ENCODE measurements at places on chromosomes 6 and 20.

- no peak for DNase-seq
Observed at GRCh38 chr6:12010635-12011275, 1.4 kb upstream of the HIVEP1 start.

DNA sequence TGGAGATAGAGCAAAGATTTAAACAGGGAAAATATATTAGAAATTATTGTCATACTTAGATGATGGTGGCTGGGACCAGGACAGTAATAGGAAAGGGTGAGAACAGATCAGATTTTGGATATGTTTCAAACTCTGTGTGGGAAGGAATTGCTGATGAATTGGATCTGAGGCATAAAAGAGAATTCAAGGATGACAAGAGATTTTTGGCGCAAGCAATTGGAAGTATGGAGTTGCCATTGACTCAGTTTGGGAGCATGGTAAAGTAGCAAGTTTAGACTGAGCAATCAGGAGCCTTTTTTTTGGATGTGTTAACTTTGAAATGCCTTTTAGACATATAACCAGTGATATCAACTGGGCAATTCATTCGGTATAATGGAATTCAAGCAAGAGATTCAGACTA, 14.4 kb downstream of the TAB2 start:
- DNase-seq = no peak

GRCh38 chr6:10453596-10453995, 38.7 kb upstream of the TFAP2A start:
- DNase-seq = no peak

DNA sequence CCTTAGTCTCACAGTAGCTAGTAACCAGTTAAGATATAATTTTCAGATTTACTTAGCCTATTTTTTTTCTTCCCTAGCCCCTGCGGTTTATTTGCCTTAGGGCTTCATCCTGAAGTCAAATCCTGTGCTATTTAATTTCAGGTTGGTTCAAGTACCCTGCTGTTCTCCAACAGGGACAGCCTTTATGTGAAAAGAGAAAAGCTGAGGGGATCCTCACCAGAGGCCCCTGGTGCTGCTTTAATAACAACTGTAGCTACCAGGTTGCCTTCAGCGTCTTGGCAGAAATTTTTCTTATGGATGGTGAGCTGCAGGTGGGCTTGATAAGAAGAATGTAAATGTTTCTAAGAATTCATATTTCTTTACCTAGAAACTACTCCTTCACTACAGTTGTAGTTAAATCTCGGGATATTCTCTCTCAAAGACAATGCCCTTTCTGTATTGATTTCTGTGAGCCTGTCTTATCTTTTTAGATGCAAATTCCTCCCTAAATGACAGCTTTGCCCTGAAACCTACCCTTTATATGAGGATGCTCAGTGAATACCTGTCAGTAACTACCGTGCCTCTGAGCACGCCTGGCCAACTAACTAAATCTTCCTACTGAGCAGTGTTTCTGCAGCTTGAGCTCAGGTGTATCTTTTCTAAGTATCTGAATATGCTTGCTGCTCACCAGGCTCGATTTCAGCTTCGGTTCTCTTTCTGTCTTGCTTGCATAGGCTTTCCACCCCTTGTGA, 320.5 kb downstream of the MMUT start:
- no peak for DNase-seq

DNA sequence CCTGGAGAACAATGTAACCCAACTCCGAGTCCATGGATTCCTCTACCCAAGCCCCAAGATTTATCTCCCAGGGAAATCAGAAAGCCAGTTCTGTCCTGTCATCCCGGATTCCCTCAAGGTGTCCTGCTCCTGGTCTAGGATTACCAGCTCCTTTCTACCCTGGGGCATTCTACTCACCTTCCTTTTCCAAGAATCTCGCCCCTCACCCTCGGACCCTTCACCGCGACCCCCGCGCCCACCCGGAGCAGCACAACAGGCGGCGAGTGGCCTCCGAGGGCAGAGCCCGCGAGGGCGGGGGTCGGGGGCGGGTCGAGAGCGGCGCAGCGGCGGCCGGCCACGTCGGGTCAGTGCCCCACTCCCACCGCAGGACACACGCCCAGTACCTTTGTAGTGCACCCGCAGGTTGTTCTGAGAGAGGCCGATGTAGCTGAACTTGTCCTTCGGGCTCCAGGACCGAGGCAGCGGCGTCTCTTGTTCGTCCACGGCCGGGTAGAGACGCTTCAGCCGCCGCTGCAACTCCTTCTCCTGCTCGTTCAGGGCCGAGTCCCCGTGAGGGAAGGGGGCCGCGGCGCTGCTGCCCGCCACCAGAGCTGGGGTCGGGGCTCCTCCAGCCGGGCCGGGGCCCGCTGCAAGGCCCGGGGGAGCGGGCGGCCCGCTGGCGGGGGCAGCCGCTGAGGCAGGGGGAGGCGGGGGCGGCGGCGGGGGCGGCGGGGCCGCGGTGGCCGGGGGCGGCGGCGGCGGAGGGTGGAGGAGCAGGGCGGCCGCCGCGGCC, 897 bp downstream of the RANBP9 start:
- DNase-seq = no peak

- DNase-seq = no peak
Observed at GRCh38 chr6:130148181-130148580, 74.6 kb downstream of the SAMD3 start.

- DNase-seq = no peak
Observed at GRCh38 chr6:43924222-43924702, 154.3 kb downstream of the VEGFA start.

DNA sequence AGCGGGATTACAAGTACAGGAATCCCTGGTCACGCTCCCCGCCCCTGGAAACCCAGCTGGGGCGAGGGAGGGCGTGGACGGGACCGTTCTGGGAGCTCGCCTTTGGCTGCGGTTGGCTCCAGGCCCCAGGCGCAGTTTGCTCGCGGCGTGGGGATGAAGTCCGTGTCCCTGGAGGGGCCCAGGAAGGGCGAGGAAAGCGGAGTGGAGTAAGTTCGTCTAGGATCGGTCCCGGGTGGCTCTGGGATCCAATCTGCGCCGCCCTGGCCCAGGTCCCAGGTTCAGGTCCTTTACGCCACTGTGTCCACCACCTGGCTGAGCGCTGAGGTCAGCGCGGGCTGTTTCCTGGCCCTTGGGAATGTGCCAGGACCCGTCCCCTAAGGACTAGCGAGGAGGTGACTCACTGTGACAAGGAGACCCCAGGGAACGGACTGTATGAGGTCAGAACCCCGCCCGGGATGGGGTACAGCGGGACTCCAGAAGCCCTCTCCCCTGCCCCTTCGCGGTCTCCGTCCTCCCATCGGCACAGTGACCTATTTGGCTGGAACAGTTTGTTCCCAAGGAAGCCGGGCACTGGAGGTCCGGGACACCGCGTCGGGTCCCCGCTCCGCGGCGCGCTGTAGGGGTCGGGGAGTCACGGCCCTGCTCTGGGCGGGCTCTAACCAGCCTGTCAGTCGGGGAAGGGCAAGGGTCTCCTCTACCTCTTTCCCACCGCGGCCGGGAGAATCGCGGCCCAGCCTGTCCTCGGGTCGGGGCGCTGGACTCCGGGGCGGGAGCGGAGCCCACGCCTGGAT, 724 bp downstream of the CDKN1A start:
- DNase-seq = no peak

DNA sequence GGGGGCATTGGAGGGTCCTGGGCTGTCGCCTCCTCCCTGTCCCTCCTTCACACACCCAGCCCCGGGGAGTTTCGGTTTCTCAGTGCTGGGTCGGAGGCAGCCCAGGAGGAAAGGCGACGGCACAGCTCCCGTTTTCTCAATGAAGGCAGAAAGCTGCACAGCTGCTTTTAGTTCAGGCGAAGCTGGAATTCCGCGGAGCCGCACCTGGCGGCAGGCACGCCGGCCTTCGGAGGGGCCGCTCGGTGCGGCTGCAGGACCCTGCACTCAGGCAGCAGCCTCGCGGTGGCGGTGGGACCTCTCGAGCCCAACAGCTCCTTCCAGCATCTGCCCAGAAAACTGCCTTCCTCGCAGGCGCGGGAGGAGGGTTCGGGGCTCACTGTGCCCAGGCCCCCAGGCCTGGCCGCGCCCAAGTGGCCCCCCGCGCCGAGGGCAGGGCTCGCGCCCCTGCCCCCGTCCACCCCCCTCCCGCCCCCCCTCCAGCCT, 4.6 kb downstream of the FOXQ1 start:
- DNase-seq = no peak

DNA sequence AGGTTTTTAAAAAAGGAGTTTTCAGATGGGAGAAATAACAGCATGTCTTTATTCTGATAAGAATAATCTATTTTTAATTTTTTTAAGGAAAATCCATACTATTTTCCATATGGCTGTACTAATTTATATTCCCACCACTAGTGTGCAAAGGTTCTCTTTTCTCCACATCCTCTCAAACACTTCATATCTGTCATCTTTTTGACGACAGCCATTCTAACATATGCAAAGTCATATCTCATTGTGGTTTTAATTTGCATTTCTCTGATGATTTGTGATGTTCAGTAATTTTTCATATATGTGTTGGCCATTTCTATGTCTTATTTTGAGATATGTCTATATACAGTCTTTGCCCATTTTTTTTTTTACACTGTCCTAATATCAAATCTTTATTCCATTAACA, 280.6 kb upstream of the RUNX2 start:
- no peak for DNase-seq

- no peak for DNase-seq
Observed at GRCh38 chr6:20870493-20870892, 336.2 kb downstream of the CDKAL1 start.

GRCh38 chr6:66995669-66996068, 1288.6 kb upstream of the EYS start:
- DNase-seq = no peak

DNA sequence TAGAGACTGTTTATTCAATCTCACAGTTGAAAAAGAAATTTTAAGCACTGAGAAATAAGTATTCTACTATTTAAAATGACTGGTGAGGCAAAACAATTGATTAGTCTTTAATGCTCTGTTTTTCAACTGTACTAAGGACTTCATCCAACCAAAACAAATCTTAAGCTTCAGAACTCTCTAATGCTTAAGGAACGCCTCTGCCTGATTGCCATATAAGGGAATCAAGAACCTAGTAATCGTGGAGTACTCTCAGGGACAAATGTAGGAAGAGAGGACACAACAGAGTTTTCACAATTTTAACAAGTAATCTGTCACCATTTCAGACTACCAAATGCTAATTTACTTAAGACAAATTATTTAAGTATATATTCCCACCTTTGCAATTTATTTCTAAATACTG, 16.1 kb downstream of the FBXO30 start:
- DNase-seq = no peak

DNA sequence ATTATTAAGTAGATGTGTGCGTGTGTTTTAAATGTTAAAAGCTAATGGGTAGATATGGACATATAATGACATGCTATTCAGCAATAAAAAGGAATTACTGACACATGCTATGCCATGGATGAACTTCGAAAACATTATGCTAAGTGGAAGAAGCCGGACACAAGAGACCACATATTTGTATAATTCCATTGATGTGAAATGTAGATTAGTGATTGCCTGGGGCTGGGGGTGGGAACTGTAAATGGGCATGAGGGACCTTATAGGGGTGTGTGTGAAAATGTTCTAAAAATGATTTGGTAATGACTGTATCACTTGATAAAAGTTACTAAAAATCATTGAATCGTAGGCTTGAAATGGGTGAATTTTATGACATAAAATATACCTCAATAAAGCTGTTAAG, 104.5 kb upstream of the BEND3 start:
- no peak for DNase-seq

DNA sequence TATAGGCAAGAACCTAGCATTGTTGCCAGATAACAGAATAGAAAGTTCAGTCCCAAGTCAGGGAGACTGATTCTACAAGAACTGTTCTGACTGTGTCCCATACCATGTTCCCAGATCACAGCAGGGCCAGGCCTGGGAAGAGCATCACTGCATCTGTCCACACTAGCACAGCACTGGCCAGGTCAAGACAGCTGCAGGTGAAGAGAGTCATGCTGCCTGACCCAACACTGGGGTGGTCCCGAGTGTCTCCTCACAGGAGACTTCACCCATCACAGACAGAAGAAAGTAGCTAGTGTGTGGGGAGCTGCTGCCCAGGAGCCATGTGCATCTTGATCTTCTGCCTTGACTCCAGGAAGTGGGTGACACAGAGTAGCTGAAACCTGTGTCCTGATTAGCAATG, 1.3 kb upstream of the CST9L start:
- DNase-seq = no peak

DNA sequence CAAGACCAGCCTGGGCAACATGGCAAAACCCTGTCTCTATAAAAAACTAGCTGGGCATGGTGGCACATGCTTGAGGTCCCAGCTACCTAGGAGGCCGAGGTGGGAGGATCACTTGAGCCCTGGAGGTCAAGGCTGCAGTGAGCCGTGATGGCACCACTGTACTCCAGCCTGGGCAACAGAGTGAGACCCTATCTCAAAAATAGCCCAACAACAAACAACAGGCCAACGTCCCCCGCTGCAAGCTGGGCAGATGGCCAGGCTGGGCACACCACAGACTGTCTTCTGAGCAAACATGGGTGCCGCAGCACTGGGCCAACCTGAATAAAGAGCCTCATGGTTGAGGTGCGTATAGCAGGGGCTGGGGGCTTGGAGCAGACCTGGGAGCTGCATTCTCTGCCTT, 46.6 kb upstream of the SRF start:
- no peak for DNase-seq

DNA sequence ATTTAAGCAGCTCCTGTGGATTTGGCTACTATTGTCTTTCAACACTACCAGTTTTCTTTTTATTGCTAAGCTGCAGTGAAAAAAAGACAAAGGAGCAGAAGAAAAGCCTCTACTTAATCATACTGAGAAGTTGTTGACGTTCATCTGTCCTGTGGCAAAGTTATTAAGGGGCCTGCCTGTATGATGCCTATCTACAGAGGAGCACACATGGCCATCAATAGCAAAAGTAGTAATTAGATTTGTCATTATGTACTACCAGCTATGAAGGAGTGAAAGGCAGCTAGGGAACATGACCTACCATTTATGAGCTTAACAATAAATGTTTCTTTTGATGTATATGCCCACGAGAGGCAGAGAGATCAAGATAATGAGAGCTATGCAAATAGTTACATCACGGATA, 620.9 kb downstream of the PHF3 start:
- DNase-seq = no peak

- no peak for DNase-seq
Observed at GRCh38 chr6:108789475-108789874, 58.7 kb upstream of the ARMC2 start.

- DNase-seq = no peak
Observed at GRCh38 chr6:106710580-106710979, 81.2 kb downstream of the QRSL1 start.

DNA sequence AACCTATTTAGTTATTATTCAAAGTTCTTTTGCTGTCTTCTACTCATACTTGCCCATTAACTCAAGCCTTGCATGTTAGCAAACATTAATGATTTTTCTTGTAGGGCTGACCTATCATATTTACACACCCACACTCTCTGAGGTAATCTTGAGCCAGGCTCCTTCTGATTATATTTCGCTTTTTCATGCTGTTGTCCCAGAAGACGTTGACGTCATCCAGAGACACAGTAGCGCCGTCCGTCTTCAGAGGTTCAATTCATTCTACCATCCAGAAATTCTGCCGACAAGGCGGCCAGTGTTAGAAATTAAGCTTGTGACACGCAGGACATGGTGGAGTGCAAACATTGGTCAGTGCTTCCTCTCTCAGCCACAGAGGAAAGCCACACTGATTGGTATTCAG, 584.7 kb downstream of the BMP2 start:
- no peak for DNase-seq

GRCh38 chr6:129969064-129969463, 49.3 kb upstream of the L3MBTL3 start:
- no peak for DNase-seq
